ENCODE measurements at places on chromosomes 12 and 14. TPM values are rescaled to one million over a fixed set of nuclear protein-coding genes. Genes with fewer than 3 reads are reported as not detected.

DNA sequence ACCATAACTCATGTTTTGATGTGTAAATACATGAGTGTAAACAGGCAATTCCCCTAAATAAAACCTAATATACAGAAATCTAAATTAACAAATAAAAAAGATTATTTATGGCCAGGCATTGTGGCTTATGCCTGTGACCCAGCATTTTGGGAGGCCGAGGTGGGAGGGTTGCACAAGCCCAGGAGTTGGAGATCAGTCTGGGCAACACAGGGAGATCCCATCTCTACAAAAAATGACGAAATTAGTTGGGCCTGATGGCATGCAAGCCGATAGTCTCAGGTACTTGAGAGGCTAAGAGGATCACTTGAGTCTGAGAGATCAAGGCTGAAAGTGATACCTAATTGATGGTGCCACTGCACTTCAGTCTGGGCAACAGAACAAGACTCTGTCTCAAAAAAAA is 48.7 kb downstream of the BCAT1 start:
- H3K4me3 ChIP-seq: no peak overlapping the region
- H3K4me1 ChIP-seq: no peaks in the 10 kb centered on the region
- no peak overlapping the region for H3K27ac ChIP-seq
- DNase-seq: no peak
- H3K36me3 ChIP-seq: no peaks in the 10 kb centered on the region
- peaks cover 29% of the 10 kb centered on the region for H3K27me3 ChIP-seq

GRCh38 chr12:90977224-90977623 is 22.2 kb upstream of the CCER1 start:
- H3K4me3 ChIP-seq: no peak overlapping the region
- no peak for DNase-seq
- H3K36me3 ChIP-seq: no peaks in the 10 kb centered on the region
- H3K27me3 ChIP-seq: no peaks in the 10 kb centered on the region
- H3K4me1 ChIP-seq: no peaks in the 10 kb centered on the region
- H3K27ac ChIP-seq: no peak overlapping the region

DNA sequence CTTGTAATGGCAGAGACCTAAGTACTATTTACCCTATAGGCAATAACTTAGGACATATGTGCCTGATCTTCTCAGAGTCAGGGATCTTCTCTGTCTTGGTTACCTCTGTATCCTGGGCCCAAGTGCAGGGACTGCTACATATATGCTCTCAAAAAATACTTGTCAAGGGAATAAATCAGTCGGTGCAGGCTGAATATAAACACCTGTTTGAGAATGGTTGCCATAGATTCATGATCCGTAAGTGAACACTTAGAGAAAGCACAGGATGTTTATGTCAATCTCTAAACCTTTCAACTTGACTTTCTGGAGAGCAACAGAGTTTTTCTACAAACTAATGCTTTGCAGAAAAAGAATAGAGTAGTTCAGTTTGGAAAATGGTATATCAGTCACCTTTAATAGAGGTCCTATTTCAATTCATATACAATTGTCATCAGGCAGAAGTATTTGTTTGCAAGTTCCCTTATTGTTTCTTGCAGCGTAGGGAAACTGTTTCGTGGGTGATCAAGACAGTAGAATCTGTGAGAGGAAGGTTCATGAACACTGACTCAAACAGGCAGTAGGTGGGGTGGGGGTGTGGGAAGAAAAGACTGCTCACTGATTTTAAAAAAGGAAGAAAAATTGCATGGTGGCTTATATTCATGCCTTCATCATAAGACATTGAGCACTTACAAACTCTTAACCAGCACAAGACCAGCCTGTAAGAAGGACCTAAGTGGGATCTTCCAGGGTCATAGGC is 6.0 kb upstream of the UBE2N start:
- no peaks in the 10 kb centered on the region for H3K27me3 ChIP-seq
- no peak overlapping the region for H3K4me3 ChIP-seq

Gene BRI3BP
- 29.1 TPM for polyA plus RNA-seq

- no peak overlapping the region for H3K4me3 ChIP-seq
- no peaks in the 10 kb centered on the region for H3K4me1 ChIP-seq
- no peaks in the 10 kb centered on the region for H3K27me3 ChIP-seq
- no peak overlapping the region for H3K27ac ChIP-seq
- DNase-seq: no peak
- no peaks in the 10 kb centered on the region for H3K36me3 ChIP-seq
Observed at GRCh38 chr12:107362960-107363359, 269.6 kb upstream of the CRY1 start.

Gene TRIM9
- polyA plus RNA-seq: 2.7 TPM

Gene GPR84
- 0.16 TPM for polyA plus RNA-seq

- no peak overlapping the region for H3K4me3 ChIP-seq
- no peaks in the 10 kb centered on the region for H3K4me1 ChIP-seq
- H3K27me3 ChIP-seq: no peaks in the 10 kb centered on the region
- H3K36me3 ChIP-seq: no peaks in the 10 kb centered on the region
- DNase-seq: no peak
- no peak overlapping the region for H3K27ac ChIP-seq
Observed at GRCh38 chr14:51849097-51849496, 11.3 kb upstream of the GNG2 start.

Gene SMCO2
- polyA plus RNA-seq: 0.25 TPM

DNA sequence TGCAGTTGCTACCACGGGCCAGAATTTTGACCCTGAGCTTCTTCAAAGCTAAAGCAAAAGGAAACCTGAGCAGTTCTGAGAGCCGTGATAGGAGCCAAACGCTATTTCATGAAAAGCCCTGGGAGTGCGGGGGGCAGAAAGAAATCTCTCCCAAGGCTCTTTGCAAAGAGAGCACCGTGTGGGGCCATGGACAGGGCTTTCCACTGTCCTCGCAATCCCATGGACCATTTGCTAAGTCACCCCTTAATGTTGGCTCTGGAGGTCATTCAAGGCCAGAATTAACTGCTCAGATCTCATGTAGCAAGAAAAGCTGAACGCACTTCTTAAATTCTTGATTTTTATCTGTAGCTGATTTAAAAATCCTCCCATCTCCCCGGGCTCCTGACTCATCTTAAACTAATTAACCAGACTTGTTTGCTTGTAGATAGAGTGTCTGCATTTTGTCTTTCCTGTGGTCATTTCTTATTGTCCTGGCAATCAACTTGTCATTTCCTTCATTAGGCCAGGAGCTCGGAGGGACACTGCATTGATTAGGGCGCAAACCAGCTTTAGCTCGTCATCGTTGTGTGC is 24.8 kb downstream of the CLSTN3 start:
- H3K4me3 ChIP-seq: no peak overlapping the region
- H3K27ac ChIP-seq: peak overlapping the region; percentile 17
- peaks cover 7% of the 10 kb centered on the region for H3K4me1 ChIP-seq
- no peaks in the 10 kb centered on the region for H3K27me3 ChIP-seq
- peaks cover 53% of the 10 kb centered on the region for H3K36me3 ChIP-seq
- DNase-seq: no peak

DNA sequence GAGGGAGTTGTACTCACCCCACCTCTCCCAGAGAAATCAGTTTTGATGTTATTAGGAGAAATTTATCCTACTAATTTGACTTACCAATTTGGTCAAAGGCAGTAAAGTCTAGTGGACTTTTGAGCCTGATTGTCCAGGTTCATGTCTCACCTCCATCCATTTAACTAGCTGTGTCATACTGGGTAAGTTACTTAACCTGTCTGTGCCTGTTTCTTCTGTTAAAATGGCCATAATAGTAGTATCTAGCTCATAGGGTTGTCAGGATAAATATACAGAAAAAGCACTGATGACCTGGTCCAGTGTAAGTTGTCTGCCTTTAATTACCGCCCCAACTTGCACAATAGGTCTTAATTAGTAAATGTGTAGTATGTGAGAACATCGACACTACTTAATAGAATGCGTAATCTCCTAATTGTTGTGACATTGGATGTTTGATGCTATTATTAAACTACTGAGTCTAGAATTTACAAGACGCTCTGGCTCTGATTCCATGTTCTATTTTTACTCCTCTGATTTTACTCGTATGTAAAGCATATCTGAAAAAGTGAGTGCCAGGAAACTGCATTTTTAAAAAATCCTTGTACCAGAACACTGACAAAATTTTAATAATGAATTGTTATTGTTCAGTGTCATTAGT is 1.5 kb downstream of the RAB21 start:
- peaks cover 16% of the 10 kb centered on the region for H3K36me3 ChIP-seq
- peak overlapping the region; percentile 92 for H3K27ac ChIP-seq
- H3K4me3 ChIP-seq: peak overlapping the region; percentile 94
- no peaks in the 10 kb centered on the region for H3K27me3 ChIP-seq
- no peaks in the 10 kb centered on the region for H3K4me1 ChIP-seq
- DNase-seq: peak; percentile 29

GRCh38 chr12:79407671-79408622 is 282.8 kb downstream of the PAWR start:
- H3K4me1 ChIP-seq: peaks cover 18% of the 10 kb centered on the region
- H3K4me3 ChIP-seq: no peak overlapping the region
- DNase-seq: peak; percentile 59
- H3K27me3 ChIP-seq: no peaks in the 10 kb centered on the region
- H3K36me3 ChIP-seq: no peaks in the 10 kb centered on the region

Gene PUS1
- 26.1 TPM for polyA plus RNA-seq

DNA sequence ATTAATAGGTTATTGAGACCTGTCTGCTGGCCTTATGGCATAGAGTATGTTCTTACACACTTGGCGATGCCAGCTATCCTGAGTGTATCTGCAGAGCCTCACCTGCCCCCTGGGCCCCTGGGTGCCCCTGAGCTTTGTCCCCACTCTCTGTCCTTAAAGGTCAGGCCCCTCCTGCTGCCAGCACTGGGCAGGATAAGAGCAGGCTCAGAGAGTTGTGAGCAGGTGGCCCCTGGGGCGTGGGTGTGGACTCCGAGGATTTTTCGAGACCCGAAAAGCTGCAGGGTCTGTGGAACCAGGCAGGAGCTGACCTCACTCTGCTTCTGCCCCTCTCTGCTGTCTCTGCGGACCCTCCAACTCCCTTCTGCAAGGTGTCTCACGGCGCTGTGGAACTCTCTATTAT is 8.2 kb downstream of the HIP1R start:
- H3K27ac ChIP-seq: no peak overlapping the region
- H3K4me3 ChIP-seq: no peak overlapping the region

Gene KCNH3
- 2.2 TPM for polyA plus RNA-seq

- no peak for DNase-seq
- H3K27ac ChIP-seq: no peak overlapping the region
- no peaks in the 10 kb centered on the region for H3K36me3 ChIP-seq
- H3K27me3 ChIP-seq: no peaks in the 10 kb centered on the region
- no peaks in the 10 kb centered on the region for H3K4me1 ChIP-seq
Observed at GRCh38 chr14:32450919-32451675, 122.0 kb downstream of the AKAP6 start.

DNA sequence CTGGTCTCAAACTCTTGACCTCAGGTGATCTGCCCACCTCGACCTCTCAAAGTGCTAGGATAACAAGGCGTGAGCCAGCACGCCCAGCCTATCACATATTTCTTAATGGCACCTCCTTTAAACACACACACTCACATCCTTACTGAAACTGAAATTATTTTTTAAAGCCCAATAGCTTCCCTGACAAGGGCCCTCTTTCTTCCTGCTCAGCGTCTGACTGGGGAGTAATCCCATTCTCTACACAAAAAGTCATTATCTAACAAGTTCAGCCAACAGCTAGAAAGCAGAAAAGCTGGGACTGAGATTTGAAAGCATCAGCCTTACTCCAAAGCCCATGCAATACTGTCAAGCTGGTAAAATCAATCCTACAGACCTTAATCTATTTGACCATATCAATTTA is 10.0 kb upstream of the AICDA start:
- H3K4me3 ChIP-seq: no peak overlapping the region
- H3K4me1 ChIP-seq: peaks cover 4% of the 10 kb centered on the region
- DNase-seq: no peak
- H3K27ac ChIP-seq: no peak overlapping the region

DNA sequence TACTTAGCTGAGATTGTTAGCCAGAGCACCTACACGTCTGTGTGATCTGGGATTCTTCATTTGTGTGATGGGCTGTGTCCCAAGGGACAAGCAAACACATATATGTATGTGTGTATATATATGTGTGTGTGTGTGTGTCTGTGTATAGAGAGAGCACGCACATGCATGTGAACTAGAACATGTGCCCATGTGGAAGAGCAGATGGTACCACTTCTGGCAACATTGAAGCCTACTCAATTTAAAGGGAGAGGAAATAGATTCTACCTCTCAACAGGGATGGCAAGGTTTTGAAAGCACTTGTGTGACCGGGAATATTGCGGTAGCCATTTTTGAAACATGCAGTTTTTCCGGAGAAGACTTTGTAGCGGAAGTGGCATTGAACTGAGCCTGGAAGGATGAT is 1.4 kb downstream of the TOMM20L start:
- no peak overlapping the region for H3K27ac ChIP-seq
- DNase-seq: no peak
- H3K4me1 ChIP-seq: peaks cover 2% of the 10 kb centered on the region
- no peaks in the 10 kb centered on the region for H3K36me3 ChIP-seq

GRCh38 chr12:14950982-14951746 is 10.2 kb downstream of the ARHGDIB start:
- H3K36me3 ChIP-seq: no peaks in the 10 kb centered on the region
- DNase-seq: peak; percentile 70
- no peak overlapping the region for H3K4me3 ChIP-seq
- H3K4me1 ChIP-seq: peaks cover 22% of the 10 kb centered on the region
- peak overlapping the region; percentile 35 for H3K27ac ChIP-seq

Gene CLEC1B
- 0.19 TPM for polyA plus RNA-seq

Gene MSI1
- 8.2 TPM for polyA plus RNA-seq

- no peak overlapping the region for H3K27ac ChIP-seq
- no peaks in the 10 kb centered on the region for H3K27me3 ChIP-seq
- no peak for DNase-seq
- peaks cover 25% of the 10 kb centered on the region for H3K36me3 ChIP-seq
- H3K4me1 ChIP-seq: no peaks in the 10 kb centered on the region
- H3K4me3 ChIP-seq: no peak overlapping the region
Observed at GRCh38 chr12:122538496-122538895, 11.4 kb downstream of the KNTC1 start.

DNA sequence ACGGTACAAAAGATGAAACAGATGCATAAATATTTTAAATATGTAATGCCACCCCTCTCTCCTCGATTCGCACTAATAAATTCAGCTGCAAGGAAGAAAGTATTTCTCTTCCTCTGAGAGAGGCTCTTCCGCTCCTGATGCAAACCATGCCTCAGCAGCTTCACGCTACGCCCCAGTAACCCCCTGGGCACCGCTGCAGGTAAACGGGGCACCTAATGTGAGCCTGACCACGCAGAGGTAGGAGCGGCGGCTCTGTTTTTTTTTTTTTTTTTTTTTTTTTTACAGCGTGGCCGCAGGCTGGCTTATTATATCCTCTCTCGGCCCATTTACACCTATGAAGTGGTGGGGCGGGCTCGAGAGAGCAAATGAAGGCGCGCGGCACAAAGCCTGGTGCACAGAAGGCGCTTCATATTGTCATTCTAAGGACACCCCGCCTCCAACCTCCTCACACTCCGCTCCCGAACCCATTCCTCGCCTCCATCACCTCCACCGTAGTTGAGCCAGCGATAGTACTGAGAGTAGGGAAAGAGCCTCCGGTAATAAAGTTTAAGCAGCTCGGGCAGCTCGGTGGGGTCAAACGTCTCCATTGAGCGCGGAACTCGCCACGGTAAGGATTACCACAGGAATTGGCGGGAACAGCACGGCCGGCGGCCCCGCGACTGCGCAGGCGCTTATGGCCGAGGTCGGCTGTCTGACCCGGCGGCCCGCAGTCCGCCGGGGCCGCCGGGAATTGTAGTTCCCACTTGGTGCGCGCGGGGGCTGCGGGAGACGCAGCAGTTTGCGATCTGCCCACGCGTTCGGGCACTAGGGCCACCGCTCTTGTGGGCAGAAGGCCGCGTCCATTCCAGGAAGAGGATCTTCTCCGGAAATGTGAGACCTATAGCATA is at the start of gene PRIM1:
Gene PRIM1 (minus strand): TSS at position 612 of the 887 bp plus-strand sequence. CDS start 25 bp downstream, at position 587.
- peak within 1 kb of the TSS; percentile 74 for H3K4me3 ChIP-seq
- peaks cover 2% of the 10 kb centered on the region for H3K36me3 ChIP-seq

Gene IL22
- polyA plus RNA-seq: not detected

Gene AGAP2
- 2.9 TPM for polyA plus RNA-seq
